ENCODE measurements at places on chromosomes 3 and 15.

- DNase-seq = no peak
Measured at GRCh38 chr15:77836121-77836692, 203.5 kb upstream of the LINGO1 start.

GRCh38 chr3:49313896-49314688 lies 25.8 kb downstream of the USP4 start:
- no peak for DNase-seq

DNA sequence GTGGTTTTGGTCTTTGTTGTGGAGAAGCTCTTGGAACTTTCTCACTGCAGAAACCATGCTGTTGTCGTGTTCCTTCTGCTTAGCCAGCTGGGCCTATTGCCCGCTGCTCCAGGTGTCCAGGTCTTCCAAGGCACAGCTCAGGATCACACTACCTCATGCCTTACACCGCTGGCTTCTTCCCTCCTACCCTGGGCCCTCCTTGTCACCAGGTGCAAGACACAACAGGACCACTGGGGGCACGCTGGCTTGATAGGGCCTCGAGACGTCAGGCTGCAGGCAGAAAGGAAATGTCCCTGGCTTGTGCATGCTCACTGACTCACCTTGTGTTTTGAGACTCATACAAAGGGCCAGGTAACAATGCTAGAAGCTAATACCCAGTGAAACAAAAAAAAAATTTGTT lies 32.3 kb downstream of the PAQR9 start:
- DNase-seq = peak; percentile 24

DNA sequence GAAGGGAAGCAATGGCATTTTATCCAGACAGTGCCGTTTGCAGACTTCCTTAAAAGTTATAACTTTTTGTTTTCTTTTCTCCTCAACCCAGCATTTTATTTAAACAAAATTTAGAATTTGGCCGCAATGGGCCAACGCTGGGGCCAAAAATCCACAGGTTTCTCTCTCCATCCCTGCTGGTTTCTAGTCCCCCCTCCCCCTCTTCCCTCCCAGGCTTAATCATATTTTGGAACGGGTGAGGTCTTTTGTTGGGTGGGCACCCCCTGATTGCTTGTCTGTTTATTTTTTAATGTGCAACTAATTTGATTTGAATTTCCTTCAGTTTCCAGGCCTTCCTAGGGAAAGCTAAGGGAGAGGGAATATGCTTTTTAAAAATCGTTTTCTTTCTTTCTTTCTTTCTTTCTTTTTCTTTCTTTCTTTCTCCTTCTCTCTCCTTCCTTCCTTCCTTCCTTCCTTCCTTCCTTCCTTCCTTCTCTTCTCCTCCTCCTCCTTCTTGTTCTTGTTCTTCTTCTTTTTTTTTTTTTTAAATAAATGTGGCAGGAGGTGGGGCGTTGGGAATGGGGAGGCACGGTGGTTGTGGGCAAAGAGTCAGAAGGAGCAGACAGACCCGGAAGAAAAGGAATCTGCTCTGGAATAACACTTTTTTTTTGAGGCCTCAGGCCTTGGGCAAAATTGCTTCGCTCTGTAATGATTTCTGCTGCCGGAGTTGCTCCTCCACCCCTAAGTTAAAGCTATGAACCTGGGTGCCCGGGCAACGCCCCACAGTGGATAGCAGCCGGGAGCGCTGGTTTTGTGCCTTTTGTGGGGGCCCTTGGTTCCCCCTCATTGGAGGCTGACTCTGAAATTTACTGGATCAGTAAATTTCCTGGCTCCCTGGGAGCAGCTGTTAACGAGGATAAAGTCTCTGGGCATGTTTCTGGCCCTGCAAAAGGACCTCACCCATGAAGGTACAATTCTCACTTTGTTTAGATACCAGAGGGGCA lies 1.9 kb downstream of the FNDC3B start:
- no peak for DNase-seq

DNA sequence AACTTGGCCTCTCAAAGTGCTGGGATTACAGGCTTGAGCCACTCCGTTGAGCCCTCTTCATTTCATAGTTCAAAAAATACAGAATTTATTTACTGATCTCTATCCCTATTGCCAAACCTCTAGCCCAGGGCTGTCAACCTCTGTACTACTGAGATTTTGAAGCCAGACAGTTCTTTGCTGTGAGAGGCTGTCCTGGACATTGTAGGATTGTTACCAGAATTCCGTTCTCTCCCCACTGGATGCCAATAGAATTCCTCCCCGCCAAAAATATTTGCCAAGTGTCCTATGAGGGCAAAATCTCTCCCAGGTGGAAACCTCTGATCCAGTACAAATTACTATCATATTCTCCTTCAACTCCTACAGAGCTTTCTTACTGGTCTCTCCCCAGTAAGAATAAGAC lies 29.6 kb upstream of the ADAMTS9 start:
- no peak for DNase-seq

DNA sequence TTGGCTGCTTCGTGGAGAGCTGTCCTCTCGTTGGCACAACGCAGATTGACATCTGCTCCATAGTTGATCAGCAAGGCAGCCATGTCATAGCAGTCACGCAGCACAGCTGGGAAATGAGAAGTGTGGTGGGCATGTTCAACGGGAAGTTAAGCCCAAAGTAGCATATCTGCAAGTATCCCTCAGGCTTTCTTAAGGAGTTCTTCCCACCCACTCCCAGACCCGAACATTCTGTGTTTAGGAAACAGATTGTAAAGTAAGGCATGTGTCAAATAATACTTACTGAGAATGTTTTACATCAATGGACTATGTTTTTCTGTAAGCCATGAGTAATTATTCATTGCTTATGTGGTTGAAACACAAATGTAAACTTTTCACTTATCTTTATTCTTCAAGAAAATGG lies 9.2 kb downstream of the ASB14 start:
- no peak for DNase-seq

DNA sequence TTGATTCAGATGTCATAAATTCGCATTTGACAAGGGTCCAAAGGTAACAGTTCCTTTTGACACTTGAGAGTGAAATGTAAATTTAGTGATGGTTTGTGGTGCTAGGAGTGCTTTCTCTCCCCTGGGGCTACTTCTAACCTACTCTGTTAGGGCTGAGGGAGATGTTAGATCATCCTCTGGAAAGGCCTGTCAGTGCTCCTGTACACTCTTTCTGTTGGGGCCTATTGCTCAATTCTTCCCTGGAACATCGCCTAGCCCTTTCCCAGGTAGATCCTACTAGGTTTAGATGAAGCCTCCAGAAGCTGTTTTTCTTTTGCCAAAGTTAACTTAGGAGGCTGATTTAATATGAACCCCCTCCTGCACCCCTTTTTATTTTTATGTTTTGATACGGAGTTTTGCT lies 1.4 kb downstream of the PCCB start:
- no peak for DNase-seq

DNA sequence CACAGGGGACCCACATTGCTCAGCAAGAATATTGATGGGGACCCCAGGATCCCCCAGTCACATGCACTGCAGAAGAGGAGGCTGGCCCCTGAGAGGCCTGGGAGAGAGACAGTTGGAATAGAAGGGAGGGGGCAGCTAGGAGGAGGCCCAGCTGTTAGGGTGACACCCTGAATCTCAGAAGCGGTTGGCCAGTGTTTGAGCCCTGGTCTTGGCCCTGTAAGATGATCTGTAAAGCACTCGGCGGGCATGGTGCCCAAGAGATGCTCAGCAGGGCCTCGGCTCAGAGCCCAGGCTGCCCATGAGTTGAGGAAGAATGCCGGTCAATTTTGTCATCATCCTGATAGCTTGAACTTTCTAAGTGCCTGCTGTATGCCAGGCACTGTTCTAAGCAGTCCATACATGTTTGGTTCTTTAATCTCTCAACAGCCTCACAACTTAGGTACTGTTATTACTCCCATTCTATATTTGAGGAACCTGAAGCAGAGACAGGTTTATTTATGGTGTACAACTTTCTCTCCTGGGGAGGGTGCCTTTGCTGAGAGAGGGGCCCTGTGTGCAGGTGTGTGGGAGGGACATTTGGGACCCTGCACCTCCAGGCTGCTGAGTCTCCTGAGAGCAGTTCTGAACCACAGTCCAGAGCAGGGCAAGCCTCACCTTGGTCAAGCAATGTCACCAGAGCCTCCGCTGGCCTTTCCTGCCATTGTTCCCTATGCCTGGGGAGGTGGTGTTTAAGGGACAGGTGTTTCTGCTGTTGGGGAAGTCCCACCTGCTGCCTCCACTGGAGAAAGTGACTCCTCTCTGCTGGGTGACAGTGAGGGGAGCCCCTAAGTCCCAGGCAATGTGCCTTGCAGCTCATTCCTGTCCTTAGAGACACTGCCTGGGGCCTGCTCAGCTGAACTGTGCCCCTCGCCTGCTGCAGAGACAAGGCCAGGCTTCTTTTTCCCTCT lies 26.0 kb downstream of the SLC6A6 start:
- DNase-seq = no peak

GRCh38 chr3:23776352-23776891 lies 29.3 kb upstream of the UBE2E1 start:
- DNase-seq = no peak

DNA sequence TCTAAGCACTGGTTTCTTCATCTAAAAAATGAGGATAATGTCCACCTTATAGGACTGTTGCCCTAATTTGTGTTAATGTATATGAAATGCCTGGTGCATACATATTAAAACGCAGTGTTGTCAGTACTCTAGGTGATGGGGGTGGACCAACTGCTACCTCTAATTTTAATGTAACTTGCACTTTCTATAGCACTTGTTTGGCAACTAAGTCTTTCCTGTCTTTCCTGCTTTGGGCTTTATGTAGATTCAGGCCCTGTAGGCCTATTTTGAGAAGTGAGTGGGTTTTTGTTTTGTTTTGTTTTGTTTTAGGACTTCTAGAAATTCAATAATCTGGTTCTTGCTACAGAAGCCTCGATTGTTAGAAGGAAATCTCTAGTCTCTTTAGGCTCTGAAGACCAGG lies 21.2 kb downstream of the SLC7A14 start:
- DNase-seq = no peak

DNA sequence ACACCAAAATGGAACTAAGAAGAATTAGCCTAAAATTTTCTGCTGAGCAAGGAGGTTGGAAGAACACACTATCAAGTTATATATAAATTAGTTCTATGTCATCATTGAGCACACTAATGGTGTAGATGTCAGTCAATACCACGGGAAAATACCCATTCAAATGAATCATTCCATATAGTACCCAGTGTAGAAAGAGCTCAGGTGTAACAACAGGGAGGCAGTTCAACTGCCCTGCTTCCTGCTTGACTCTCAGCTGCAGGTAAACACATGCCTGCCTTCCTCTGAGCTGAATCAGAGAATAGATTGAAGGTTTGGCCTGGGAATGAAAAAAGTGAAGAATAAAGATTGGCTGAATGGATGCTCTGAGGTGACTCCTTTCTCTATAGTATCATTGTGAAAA lies 1088.0 kb downstream of the AGBL1 start:
- no peak for DNase-seq

Measured in GM12892 (cell line).